ENCODE measurements at places on chromosomes 4 and X.

- DNase-seq: no peak
Observed at GRCh38 chr4:35539404-35540055, 704.8 kb downstream of the ARAP2 start.

DNA sequence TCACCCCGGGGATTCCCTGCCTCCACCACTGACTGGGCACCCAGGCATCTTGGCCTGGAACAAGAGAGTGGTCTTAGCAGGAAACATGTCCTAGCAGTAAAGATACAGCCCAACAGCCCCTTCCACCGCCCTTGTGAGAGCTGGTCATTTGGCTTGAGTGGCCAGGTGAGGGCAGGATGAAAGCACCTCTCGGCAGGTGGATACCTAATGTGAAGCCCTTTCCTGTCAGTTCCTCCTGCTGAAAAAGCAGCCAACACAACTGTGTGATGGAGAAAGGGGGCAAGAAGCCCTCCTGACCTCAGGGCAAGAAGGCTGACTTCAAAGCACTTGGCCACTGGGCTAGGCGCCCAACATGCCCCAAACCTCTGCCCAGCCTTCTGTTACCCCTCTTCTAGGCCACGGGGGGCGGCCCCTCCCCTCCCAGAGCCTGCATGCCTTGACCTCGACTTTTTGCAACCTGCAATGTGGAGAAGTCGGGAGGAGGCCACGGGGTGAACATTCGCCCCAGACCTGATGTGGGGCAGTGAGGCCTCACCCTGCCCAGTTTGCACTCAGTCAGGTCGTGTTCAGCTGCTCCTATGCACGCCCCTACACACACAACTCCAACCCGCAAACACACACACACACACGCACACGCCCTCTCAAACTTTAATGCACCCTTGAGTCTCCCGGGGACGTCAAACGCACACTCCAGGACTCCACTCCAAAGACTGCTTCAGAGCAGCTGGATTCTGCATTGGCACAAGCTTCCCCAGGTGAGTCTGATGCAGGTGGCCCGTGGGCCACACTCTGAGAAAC is 1.1 kb downstream of the LGI2 start:
- no peak for DNase-seq

DNA sequence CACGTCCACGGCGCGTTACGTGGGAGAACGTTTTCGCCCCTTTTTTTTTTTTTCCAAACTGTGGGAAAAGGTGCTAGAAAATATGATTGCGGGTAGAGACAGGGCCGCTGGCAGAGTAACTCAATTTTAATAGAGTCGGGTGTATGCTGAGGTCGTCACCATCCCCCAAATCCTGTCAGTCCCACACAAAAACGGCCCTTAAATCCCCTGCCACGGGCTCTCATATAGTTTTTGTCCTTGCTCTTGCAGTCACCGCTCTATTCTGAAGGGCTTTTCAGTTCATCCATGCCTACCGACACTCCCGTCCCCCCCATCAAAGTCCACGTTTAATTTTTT is 796 bp upstream of the MED14 start:
- no peak for DNase-seq

DNA sequence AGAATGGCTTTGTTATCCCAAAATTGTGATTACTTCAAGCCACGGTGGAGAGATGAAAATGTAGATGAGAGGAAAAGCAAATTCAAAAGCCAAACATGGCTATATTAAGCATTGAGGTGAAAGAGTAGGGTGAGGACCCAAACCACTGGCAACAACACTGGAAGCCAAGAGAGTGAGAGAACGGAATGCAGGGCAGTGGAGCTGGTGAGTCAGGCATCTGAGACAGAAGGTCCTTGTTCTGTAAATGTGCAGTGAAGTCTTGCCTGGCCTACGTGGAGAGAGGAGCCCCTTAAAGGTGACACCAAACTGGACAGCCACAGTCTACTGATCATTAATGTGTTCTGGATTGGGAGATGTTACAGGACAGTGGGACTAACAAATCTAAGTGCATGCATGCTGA is 22.8 kb upstream of the SEC24B start:
- no peak for DNase-seq

GRCh38 chrX:152989292-152989658 is 4.6 kb downstream of the PNMA5 start:
- no peak for DNase-seq

- no peak for DNase-seq
Observed at GRCh38 chr4:105092768-105093167, 53.9 kb upstream of the TET2 start.

- no peak for DNase-seq
Observed at GRCh38 chrX:112630187-112630586, 49.6 kb downstream of the LHFPL1 start.

- no peak for DNase-seq
Observed at GRCh38 chr4:81460191-81460701, 11.5 kb downstream of the RASGEF1B start.

- DNase-seq: no peak
Observed at GRCh38 chr4:150342945-150343344, 239.0 kb upstream of the MAB21L2 start.

DNA sequence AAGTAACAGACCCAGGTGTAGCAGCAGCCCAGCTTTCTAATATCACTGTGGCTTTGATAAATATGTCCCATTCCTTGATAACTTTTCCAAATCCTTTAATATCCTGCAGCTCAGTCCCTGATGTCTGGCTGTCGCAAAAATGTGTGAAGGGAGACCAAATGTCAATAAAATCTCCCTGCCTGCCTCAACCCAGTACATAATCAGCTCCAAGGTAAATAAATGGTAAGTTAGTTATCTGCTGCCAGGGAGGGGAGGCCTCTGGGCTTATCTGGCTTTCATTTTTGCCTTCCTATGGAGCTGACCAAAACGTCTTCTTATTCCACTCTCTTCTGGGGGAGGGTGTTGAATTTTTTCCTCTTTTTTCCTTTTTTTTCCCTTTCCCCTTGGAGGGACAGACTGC is 630.6 kb downstream of the MID1IP1 start:
- DNase-seq: no peak

GRCh38 chr4:12393631-12394262 is 965.1 kb upstream of the HS3ST1 start:
- DNase-seq: no peak

DNA sequence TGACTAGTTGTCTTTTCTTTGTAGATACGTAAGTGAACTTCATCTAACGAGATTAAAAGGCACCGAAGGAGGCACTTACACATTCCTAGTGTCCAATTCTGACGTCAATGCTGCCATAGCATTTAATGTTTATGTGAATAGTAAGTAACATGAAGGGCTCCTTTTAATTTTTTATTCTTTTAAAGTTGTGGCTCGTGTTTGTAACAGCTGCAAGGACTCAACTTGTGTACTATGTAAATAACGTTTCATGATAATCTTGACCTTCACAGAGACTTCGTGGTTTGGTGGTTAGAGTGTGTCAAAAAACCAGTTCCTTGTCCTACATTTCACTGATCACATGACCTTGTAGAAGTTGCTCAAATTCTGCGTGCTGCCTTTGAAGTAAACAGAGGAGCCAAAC is 51.6 kb downstream of the KIT start:
- DNase-seq: no peak

DNA sequence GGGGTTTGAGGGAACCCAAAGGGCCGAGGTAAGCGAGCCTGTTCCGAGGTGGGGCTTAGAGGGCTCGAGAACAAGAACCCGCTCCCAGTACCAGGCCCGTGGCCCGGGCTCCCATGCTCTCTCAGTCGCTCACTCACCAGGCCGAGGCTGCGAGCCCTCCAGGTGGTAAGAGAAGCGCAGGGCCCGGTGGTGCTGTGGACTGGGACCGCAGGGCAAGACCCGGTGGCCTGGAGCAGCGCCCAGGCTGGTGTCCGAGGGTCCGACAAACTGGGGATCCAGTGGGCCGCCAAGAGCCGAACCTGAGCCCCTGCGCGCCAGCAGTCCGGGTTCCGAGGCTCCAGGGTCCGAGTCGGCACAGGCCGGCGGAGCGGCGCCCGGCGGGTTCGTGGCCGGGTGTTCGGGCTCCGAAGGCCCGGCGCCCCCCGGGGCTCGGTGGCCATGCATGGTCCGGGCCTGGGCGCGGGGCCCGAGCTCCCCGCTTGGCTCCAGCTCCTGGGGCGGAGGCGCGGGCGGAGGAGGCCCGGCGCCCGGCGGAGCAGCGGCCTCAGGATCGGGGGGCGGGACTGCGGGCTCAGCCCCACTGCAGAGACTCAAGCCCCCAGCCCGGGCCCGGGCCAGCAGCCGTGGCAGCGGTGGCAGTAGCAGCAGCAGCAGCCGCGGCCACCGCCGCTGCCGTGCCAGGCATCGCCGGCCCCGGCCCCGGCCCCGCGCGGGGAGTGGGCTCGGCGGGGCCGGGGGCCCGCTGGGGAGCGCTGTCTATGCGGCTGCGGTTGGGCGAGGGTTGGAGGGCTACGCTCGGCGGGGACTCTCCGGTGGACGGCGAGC is 833 bp downstream of the FGD1 start:
- DNase-seq: no peak

GRCh38 chr4:163085085-163085484 is 81.6 kb downstream of the NAF1 start:
- DNase-seq: no peak

DNA sequence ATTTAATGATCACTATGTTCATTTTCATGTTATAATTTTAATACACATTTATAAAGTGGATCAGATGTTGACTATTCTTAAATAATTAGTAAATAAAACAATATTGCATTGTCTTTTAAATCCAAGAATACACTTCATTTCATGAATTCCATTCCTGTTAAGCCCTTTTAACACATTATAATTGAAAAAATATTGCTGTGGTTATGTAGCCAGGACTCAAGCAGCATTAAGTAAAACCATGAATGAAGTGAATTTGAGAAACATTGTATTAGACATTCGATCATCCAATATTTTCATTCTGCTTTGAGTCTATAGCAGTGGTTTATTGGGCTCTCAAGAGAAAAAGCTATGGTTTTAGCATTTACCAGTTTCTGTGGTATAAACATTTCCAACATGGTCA is 94.2 kb upstream of the RAPGEF2 start:
- no peak for DNase-seq

- no peak for DNase-seq
Observed at GRCh38 chr4:54517781-54518444, 139.8 kb upstream of the KIT start.

- DNase-seq: no peak
Observed at GRCh38 chrX:103562801-103563200, 22.5 kb upstream of the TCEAL4 start.

- DNase-seq: no peak
Observed at GRCh38 chrX:69813677-69814076, 197.8 kb downstream of the EDA start.

GRCh38 chr4:83342476-83342875 is 7.8 kb upstream of the HPSE start:
- no peak for DNase-seq

GRCh38 chrX:40172401-40173142 is 74.8 kb upstream of the BCOR start:
- DNase-seq: no peak

- DNase-seq: no peak
Observed at GRCh38 chr4:60590116-60590515, 610.0 kb upstream of the ADGRL3 start.

DNA sequence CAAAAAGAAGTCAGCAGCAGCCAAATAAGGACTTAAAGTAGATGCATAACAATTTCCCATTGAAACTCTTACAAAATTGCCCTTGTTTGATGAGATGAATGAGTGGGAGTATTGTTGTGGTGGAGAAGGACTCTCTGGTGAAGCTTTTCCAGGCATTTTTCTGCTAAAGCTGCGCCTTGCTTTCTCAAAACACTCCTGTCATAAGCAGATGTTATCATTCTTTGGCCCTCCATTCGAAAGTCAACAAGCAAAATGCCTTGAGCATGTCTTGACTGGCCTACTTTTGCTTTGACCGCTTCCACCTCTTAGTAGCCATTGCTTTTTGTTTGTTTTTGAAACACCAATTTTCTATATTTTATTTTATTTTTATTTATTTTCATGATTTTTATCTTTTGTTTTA is 340.9 kb upstream of the FGF13 start:
- DNase-seq: no peak

GRCh38 chr4:1659104-1660043 is 24.7 kb downstream of the FAM53A start:
- no peak for DNase-seq

- no peak for DNase-seq
Observed at GRCh38 chr4:178306565-178306964, 864.3 kb upstream of the AGA start.

- no peak for DNase-seq
Observed at GRCh38 chr4:127084666-127085065, 548.1 kb upstream of the INTU start.

- no peak for DNase-seq
Observed at GRCh38 chrX:24347881-24348280, 12.6 kb upstream of the SUPT20HL1 start.

DNA sequence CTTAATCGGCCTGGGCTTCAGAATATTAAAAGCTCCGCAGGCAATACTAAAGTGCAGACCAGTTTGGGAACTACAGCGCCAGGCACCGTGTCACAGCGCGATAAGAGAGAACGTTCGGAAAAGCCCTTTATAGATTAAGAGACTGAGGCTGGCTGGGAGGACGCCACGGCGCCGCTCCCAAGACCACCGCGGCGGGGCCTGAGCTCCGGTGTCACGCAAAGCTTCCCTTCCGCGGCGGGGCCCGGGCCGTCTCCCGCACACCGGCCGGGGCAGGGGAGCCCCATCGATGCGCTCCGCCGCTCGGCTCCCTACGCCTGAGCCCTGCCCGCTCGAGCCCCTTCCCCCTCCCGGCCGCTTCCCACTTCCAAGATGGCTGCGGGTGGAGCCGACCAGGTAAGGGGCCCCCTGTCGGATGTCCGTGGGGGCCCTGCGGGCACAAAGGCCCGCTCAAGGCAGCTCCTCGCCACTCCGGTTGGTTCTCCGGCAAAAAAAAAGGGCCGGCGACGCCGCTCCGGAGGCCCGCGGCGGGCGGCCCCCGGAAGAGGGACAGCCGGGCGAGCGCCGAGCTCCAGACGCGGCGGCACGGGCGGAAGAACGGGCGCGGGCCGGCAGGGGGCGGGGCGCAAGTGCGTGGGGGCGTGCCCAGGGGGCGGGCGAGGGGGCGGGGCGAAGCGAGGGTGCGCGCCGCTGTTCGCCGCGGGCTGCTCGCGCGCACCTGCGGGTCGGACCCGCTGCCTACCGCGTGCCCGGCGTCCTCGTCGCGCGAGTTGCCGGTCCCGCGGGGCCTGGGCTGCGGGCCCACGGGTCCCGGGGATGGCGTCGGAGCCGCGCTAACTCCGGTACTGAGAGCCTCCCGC is at the start of gene TBC1D14:
Gene TBC1D14 (plus strand): TSS at position 714 of the 857 bp plus-strand sequence. CDS start 13,564 bp downstream, outside the sequence.
- DNase-seq: peak; percentile 78

DNA sequence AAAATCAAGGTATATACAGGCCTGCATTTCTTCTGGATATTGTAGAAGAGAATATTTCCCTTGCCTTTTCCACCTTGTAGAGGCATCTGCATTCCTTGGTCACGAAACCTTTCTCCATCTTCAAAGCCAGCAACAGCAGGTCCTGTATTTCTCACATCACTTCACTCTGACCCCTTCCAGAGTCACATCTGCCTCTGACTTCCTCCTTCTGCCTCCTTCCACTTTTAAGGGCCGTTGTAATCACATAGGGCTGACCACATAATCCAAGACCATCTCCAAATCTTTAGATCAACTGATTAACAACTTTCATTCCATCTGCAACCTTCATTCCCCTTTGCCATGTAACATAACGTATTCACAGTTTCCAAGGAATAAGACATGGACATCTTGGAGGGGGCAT is 38.3 kb upstream of the NDP start:
- no peak for DNase-seq

GRCh38 chr4:121690001-121690400 is 6.8 kb downstream of the ANXA5 start:
- no peak for DNase-seq

GRCh38 chr4:156677131-156677531 is 294.5 kb downstream of the PDGFC start:
- no peak for DNase-seq
